CD4-positive, alpha-beta T cell treated with Interleukin-15 for 1 hour (primary cell): ENCODE measurements at places on chromosomes 2 and 18.

DNA sequence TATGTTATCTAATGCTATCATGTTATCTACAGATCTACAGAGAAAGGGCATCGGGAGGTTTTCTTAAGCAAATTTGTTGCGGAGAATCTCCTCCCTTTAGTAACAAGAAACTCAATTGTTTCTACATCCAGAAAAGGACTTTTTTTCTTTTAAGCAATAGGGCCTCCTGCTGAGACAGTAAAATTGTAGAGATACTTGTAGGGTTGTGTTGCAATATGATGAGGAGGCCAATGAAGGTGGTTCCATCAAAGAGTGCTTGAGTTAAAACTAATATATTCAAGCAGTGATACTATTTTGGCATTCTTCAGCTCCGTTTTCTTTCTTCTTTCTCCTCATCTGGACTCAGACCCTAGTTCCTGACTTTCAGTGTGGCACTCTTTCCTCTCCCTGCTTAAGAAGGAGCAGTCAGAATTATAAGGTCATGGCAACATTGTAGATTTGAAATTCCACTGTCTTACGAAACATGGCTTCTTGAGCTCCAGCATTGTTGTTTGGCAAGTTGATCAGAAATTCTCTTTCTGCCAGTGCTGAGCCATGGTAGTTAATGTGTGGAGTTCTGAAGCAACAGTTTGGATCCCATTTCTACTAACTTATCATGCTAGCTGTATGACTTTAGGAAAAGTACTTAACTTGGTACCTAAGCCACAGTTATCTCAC lies 202.0 kb upstream of the SLC14A2 start:
- DNase-seq = no peak

DNA sequence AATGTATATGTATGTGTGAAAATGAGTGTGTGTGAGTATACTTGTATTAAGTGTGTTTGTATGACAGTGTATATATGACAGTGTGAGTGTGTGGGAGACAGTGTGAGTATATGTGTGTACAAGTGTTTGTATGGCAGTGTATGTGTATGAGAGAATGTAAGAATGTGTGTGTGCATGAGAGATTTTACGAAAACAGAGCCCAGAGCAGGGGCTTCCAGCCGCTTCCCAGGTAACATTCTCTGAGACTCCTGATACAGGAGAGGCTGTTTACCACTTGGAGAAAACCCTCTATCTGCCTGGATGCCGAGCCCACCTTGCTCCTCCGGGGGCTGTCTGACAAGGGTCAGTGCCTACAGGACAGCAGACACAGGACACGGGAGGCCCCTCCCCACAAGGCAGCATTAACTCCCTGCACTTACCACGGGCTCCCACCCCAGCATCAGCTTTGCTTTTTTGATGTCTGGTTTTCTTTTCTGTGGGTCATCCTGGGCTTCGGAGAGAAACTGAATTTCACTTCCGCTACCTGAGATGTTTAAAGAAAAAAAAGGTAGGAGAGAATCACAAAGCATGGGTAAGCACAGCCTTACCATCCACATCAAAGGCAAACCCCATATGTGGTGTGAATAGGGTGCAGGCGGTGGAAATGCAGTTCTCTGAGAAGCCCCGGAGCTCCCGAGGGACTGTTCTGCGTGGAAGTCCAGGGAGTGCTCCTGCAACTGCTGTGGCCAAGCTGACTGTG lies 97.6 kb downstream of the UXS1 start:
- no peak for DNase-seq

DNA sequence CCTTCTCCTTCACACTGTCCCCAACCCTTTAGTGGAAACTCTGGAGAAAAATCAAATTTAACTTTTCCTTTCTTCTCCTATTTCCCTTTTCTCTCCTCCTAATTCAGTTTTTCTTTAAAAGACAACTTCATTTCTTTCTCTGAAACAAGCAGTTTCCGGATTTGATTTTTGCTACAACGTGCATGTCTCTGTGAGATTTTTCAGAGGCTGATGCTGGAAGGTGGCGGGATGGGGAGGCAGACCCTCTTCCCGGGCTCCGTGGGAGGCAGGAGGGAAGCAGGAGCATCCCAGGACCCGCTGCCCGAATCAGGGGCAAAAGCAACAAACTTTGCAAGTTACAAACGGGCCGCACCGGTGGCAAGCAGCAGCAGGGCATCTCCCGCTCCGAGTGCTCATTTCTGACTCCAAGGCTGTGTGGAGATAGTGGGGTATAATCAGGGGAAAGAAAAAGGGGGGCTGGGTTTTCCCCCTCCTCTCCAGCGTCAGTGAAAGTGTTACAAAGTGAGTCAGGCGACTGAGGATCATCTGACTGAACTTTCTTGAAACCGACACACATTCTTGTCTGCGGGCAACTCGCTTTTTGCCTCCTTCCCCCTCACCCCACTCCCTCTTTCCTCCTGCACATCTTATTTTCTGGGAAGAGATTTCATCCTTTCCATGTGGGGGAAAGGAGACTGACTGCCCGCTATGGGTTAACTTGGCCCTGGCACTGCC lies 6.4 kb downstream of the ZEB2 start:
- DNase-seq = peak; percentile 65

DNA sequence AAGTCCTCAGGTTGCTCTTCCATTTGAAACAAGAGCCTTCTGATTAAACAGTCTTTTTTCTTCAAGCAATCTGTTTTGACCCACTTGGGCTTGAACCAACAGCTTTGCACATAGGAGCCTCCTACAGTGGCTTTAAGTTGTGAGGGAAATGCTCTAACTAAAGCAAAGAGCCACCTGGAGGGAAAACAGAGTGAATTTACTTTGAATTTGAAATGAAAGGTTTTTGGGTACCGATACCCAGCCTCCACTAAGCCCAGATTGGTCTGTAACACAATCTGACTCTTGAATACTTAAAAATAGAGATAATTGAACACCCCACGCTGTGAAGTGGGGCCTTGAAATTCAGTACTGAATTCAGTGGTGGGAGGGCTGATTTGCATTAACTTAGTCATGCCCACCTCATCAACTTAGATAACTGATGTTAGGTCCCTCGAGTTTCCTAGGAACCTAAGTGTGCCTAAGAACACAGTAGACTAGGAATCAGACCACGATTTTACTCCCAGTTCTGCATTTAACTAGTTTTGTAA lies 56.3 kb upstream of the ACVR1C start:
- DNase-seq = no peak

DNA sequence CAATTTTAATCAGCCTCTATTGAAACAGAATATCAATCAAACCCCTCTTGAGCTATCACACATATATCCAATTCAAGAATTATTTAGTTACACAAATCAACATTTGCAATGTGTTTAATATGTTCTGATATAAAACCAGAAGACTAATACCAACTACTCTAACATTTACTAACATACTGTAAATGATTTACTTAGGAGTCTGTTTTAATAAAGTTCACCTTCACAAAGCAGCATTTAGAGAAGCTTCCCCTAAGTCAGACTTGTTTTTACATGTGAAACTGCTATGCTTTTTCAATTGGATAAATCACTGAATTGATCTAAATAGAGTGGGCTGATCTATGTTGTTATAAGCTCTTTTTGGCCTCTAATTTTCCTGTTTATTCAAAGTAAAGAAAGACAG lies 18.3 kb downstream of the COL4A3 start:
- no peak for DNase-seq

DNA sequence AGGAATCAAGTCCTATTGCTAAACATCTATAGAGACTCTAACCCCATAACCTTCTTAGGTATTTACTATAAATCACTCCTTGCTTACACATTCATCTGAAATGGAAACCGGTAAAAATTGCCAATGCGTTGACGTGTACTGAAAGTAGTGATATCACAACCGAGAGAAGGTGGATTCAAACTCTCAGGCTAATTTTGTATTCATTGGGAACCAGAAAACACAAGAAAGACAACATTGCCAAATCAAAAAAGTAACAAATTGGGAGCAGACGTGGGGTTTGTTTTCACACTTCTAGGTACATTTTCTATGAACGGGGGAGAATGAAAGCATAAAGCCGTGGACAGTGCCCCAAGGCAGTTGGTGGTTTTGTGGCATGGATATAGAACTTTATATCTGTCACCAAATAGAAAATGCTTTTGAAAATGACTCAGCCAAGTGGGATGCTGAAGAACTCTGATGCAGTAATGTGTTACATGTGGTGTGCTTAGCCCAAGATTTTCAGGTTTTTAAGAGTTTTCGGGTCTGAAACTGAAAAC lies 155.1 kb upstream of the RASGRP3 start:
- DNase-seq = no peak

DNA sequence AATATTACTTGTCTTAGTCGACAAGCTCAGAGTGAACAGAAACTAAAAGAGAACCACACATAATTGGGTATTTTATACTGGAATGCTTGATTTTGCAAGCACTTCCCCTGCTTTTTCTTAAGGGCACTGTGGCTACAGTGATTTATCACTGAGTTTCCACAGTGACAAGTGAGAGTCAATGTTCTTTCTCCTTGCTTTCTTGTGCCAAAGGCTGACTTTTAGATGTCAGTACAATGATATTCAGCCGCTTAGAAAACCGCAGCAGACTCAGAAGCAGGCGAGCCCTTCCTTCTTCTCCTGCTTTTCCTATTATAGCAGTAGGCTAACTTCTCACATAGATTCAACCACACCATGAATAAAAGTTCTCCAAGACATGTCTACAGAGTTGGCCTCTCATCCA lies 1603.6 kb upstream of the NXPH2 start:
- no peak for DNase-seq

DNA sequence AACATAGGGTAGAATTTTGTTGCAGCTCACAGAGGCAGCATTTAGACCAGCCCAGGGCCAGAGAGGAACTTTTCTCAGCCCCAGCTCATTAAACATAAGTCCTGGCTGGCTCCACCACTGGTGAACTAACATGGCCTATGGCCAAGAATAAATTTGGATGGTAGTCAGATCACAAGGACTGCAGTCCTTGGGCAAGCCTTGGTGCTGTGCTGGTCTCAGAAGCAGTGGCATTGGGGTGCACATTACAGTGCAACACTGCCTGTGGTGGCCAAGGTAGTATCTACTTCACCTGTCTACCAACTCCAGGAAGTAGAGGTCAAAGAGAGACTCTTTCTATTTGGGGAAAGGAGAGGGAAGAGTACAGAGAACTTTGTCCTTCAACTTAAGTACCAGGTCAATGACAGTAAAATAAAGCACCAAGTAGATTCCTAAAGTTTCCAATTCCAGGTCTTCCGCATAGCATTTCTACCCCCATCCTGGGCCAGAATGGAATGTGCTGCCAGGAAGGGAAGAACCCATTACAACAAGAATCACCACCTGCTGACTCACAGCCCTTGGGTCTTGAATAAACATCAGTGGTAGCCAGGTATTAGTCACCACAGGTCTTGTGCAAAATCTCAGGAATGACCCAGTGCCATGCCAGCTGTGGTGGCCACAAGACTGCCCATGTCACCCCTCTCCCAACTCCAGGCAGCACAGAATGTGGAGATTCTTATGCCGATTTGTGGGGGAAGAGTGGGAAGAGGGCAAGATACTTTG lies 155.4 kb upstream of the FSIP2 start:
- DNase-seq = no peak

DNA sequence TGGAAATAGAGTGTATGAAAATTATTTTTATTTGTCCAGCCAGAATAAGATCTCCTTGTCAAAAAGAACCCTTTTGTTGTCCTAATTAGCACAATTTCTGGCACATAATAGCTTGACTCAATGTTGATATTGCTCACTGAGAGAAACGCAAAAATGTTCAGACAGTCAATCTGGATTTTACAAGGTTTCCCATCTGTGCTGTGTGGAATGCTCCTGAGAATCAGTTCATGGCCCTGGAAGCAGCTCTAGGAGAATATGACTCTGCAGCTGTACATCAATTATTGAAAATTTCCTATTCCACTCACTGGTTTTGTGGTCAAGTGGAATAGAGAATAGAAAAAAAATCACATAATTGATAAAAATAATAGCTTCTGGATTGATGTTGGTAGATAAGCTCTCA lies 1582.9 kb upstream of the NXPH2 start:
- no peak for DNase-seq

DNA sequence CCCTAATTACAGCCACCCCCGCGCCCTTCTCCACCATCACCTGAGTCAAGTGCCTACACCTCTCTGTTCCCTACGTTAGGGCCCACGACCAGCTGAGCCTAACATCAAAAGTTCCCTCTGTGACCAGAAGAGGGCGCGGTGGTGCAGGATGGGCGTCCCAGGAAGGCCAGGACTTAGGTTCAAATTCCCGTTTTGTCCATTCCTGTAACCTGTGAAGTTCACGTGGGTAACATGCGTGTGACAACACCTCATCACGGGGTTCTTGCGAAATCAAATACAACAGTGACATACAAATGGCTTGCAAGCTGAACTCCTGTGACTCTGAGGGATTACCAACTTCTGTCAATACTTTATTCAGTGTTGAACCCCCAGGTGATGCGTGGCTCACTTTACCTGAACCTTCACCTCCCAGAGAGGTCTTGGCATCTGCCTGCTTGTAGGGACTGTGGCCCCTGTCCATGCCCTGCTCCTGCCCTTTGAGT lies 207.9 kb downstream of the ARL4C start:
- DNase-seq = peak; percentile 77

DNA sequence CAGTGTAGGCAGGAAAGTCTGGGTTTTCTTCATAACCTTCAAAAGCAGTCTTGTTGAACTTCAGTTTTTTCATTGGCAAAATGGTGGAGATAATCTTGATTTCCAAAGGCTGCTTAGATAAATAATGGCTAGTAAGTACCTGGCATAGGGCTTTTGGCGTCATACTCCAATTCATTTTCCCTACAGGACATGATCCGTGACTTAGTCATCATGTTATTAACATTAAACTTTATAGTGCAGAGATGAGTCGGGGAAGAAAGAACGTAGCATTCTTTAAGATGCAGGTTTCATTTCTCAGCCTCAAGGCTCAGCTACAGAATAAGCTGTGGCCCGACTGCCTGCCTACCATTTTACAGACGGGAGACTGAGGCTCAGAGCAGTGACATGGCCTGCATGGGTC lies 64.0 kb downstream of the RALBP1 start:
- no peak for DNase-seq

DNA sequence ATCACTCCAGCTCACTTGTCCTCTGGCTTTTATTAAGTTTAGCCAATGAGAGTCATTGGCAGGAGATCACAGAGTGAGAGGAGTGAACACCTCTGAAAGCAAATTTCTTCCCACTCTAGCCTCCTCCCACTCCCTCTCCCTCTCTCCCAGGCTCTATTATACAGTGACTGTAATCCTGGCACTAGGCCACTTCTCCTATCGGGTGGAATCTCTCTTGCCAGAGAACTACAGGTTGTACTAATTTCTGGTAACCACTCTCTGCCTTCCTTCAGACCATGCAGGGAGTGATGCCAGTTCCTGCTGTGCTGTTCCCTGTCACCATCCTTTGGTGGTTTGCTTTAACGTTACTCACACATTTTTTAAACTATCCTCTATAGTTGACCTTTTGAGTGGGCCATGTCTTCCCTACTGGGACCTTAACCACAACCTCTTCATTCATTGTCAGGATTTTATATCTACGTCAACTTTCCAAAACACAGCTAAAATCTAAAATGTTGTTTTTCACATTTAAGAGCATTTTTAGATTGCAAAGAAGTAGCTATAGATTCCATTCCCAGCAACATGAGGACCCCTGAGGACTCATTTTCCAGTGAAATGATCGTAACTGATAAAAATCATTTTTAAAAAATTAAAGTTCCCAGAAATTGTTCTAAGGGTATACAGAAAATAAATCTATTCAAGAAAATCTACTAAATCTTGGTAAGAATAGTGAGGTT lies 217.1 kb downstream of the MREG start:
- DNase-seq = no peak
